ENCODE measurements at places on chromosomes 4 and X.
A peak's percentile ranks its signal among the peaks of the same experiment; 100 is the strongest.

DNA sequence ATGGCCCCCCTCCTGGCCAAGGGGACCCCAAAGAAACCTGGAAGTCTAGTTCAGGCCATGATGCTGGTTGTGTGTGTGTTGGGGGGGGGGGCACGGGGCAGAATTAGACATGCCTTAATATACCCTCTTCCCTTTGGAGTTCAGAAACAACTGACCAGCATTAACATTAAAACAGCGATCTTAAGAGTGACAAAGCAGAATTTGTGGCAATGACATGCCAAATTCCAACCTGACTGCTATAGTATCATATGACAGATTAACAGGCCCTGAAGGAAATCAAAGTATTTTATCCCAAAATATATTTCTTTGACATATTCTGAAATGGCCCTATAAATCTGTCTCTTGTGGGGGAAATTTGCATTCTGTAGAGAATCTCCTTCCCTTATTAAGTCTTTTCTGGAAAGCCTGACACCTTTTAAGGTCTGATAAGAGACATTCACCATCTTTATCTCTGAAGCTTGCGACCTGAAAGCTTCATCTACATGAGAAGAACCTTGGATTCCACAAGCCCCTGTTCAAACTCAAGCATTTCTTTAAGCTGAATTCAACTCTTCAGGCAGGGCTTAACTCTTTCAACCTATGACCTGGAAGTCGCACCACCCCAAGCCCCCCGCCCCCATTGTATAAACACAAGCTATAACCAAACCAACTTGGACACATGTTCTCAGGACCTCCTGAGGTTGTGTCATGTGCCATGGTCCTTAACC lies 40.2 kb downstream of the ABCB7 start:
- H3K27ac ChIP-seq: no peak overlapping the region
- no peaks in the 10 kb centered on the region for H3K27me3 ChIP-seq
- peaks cover 7% of the 10 kb centered on the region for H3K36me3 ChIP-seq
- H3K4me3 ChIP-seq: no peak overlapping the region
- DNase-seq: no peak
- H3K4me1 ChIP-seq: peaks cover 14% of the 10 kb centered on the region

GRCh38 chr4:94455081-94455480 lies 3.3 kb downstream of the PDLIM5 start:
- H3K27me3 ChIP-seq: no peaks in the 10 kb centered on the region
- H3K36me3 ChIP-seq: peaks cover 20% of the 10 kb centered on the region
- H3K27ac ChIP-seq: peak overlapping the region; percentile 99
- peaks cover 85% of the 10 kb centered on the region for H3K4me1 ChIP-seq

DNA sequence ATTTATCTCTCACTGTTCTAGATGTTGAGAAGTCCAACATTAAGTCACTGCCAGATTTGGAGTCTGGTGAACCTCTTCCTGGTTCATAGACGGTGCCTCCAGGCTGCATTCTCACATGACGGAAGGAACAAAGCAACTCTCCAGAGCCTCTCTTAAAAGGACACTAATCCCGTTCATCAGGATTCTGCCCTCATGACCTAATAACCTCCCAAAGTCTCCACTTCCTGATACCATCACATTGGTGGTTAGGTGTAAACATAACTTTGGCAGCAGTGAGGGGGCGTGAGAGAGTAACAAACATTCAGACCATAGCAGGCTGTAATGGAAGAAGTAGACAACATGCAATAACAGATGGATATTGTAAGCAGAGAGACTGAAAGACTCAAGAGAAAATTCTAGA lies 388.6 kb downstream of the PDHA2 start:
- H3K4me3 ChIP-seq: no peak overlapping the region
- DNase-seq: no peak
- no peak overlapping the region for H3K27ac ChIP-seq
- no peaks in the 10 kb centered on the region for H3K27me3 ChIP-seq
- no peaks in the 10 kb centered on the region for H3K4me1 ChIP-seq

GRCh38 chr4:37864786-37865185 lies 26.1 kb upstream of the TBC1D1 start:
- no peaks in the 10 kb centered on the region for H3K27me3 ChIP-seq
- H3K36me3 ChIP-seq: peaks cover 41% of the 10 kb centered on the region
- H3K4me3 ChIP-seq: no peak overlapping the region
- H3K27ac ChIP-seq: peak overlapping the region; percentile 71

- no peaks in the 10 kb centered on the region for H3K27me3 ChIP-seq
- no peaks in the 10 kb centered on the region for H3K36me3 ChIP-seq
- H3K27ac ChIP-seq: no peak overlapping the region
- DNase-seq: no peak
These were observed 16.7 kb downstream of the NR3C2 start for GRCh38 chr4:148425327-148426110.

DNA sequence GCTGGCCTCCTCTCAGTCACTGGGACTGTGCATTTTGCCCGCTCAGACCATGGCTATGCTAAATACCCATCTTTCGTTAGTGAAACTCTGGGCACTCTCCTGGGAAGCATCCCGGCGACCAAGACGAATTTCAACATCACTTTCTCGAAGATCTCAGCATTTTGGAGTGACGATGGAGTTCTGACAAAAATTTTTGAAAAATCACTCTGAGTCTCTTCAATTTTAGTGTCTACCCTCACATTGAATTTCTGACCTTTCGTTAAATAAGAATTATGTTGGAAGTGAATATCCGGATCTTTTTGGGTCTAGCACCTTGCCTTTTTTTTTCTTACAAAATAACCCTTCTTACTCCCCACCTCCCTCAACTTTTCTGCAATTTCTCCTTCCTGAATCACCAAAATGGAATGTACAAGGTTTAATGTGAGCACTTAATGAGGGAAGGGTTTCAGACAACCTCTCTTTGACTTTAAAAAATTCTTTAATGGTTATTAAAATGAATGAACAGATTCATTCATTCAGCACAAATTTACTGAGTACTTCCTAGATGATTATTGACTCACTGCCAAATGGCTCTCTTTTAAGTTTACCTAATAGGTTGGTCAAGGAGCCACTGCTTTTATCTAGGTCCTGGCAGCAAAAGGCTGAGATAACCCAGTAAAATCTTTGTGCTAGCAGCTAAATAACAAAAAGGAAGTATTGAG lies 746 bp upstream of the AADAT start:
- H3K36me3 ChIP-seq: peaks cover 14% of the 10 kb centered on the region
- H3K27ac ChIP-seq: peak overlapping the region; percentile 69
- peak overlapping the region; percentile 72 for H3K4me3 ChIP-seq
- DNase-seq: no peak

DNA sequence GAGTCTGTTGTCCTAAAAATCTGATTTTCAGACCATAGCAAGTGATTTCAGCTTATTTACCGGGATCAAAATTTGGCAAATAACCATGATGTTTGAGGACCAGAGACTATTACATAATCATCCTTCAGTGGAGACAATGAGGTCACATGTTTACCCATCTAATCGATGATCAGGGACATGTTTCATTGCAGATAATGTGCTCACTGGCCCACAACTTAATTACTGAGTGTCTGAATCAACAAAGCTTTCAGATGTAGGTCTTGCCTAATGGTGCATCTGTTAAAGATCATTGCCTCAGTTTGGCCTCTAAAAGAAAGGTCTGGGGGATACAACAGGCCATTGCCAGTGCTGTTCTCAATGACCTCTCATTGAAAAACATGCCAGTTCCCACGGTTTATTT lies 42.8 kb upstream of the KLHL34 start:
- no peak overlapping the region for H3K4me3 ChIP-seq
- H3K36me3 ChIP-seq: no peaks in the 10 kb centered on the region
- no peaks in the 10 kb centered on the region for H3K4me1 ChIP-seq

DNA sequence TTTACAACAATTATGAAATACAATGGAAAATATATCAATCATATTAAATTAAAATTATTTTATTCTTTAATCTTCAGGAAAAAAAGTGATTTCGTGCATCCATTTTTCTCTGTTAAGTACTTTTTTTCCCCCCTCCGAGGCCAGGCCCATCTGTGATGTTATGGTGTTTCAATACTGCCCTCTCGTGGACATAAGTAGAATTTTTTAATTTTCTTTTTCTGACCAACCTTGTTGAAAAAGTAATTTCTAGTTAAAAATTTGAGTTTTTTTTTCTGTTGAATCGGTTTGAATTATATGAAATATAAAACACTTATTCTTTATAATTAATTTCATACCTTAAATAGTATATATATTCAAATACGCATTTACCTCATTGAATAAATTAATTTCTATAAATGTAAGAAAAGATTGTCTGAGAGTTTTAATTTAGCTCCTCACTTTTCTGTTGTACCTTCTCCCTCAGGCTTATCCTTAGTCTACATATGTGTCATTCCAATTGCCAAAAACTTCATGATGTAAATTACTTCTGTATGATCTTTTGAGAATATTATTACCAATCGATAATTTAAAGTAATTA lies 175.8 kb upstream of the TECRL start:
- H3K27ac ChIP-seq: no peak overlapping the region
- H3K4me3 ChIP-seq: no peak overlapping the region
- no peaks in the 10 kb centered on the region for H3K4me1 ChIP-seq
- H3K27me3 ChIP-seq: no peaks in the 10 kb centered on the region
- H3K36me3 ChIP-seq: no peaks in the 10 kb centered on the region

DNA sequence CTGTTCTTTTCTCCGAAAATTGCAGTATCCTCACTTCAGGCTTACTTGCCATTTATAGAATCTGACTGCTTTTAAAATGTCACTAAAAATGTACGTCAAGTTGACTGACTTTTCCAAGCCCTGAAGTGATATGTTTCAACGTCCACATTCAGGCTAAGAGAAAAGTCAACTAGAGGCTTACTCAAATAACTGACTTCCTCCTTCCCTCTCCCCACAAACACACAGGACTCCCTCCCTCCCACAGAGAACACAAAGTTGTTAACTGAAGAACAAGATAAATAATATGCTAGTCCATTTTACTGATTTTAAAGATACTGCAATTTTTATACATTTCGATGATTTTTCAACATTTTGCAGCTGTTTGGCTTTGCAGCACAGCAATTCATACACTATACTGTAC lies 13.8 kb upstream of the CDKL2 start:
- H3K27me3 ChIP-seq: no peaks in the 10 kb centered on the region
- no peak for DNase-seq
- H3K27ac ChIP-seq: no peak overlapping the region

Data from left ventricle myocardium inferior (tissue), 1 donor.